RKO (cell line): ENCODE measurements at places on chromosomes 2 and 18.

DNA sequence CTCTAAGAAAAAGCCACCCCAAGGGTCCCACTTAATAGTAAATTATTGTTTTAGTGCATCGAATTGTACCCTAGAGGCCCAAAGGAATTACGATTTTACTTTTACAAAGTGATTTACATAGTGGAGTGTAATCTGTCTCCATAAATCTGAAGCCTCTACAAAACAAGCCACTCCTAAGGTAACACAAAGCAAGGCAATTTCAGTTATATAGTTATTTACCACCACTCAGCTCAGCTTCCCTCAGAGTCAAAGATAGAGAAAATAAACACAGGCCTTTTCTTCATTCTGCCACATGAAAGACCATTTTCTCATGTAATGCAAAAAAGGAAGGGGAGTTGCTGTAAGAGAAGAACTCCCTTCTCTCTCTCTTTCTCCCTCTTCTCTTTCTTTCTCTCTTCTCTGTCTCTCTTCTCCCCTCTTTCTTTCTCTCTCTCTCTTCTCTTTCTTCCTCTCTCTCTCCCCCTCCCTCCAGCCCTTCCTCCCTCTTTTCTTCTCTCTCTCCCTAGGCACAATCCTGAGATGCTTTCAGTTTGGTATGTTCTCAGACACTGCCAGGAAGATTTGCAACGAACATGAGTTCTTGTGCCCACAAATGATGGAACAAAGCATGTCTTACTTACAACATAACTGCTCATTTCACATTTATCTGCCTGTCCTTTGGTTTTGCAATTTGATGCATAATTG lies 264.5 kb downstream of the BCL2 start:
- no peak for DNase-seq

DNA sequence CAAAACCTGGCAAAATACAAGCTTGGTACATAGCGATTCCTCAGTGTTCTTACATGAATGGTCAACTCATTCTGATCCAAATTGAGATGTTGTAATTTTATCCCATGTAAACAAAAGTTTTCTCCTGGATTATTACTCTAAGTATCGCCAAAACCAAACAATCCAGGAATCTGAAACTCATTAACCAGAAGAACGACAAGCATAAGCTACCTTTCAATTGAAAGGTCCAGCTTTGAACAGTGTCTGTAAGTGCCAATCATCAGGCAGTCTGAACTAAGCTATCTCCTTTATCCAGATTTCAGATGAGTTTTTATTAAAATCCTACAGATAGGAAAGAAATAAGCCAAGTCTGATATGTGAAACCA lies 2.4 kb downstream of the MEX3C start:
- DNase-seq, result no peak

GRCh38 chr18:76458522-76459311 lies 36.3 kb downstream of the ZNF516 start:
- DNase-seq, result no peak

- no peak for DNase-seq
These were observed 153.2 kb upstream of the ETAA1 start for GRCh38 chr2:67243919-67244318.
